CD4-positive, alpha-beta T cell treated with Interferon alpha-2 for 1 hour (primary cell): ENCODE measurements at places on chromosomes 5 and 9.

- DNase-seq: no peak
These were observed 45.7 kb downstream of the BHMT start for GRCh38 chr5:79157305-79157704.

- DNase-seq: no peak
These were observed 5.4 kb downstream of the KCNV2 start for GRCh38 chr9:2722715-2723114.

GRCh38 chr5:79990205-79990597 is 861 bp downstream of the MTX3 start:
- DNase-seq: peak; percentile 41

DNA sequence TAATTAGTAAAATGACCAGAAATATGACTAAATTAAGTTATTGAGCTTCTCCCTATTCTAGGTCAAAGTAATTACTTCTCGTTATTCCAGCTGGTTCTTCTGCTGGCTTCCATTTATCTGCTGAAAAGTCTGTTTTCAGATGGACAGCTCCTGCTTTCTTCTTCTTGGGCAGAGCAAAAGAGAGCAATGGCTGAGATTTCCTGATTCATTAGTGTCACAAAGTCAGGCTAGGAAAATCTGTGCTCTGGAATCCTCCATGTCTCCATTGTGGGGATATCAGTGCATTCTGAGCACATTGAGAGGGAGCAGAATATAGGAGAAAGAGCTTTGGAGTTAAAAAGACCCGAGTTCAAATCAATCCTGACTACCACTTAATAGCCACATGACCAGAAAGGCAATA is 33.7 kb upstream of the NRG2 start:
- no peak for DNase-seq

- DNase-seq: no peak
These were observed at the start of gene ATP10B for GRCh38 chr5:160852049-160852448. Gene ATP10B, minus strand, starts transcription at chr5:160852211. Its CDS starts 164,137 bp downstream, at chr5:160688074.

DNA sequence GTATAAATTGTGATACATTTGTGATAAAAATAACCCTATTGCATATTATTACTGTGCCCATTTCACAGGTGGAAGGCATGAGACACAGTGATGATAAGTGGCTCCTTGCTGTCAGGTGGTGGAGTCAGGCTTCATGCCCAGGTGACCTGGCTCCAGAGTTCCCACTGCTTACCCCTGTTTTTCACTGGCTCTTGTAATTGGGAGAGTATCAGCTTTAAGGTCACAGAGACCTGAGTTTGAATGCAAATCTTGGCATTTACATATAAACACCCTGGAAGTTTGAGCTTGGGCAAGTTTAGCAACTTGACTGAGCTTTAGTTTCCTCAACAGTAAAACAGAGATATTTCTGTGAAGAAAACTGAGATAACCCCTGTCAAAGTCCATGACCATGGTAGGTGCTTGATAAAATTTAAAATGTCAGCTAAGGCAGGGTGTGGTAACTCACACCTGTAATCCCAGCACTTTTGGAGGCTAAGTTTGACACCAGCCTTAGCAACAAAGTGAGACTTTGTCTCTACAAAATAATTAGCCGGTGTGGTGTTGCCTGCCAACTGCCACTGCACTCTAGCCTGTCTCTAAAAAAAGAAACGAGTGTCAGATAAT is 29.2 kb downstream of the MAT2B start:
- no peak for DNase-seq

- no peak for DNase-seq
These were observed 360.1 kb upstream of the PANK3 start for GRCh38 chr5:168939156-168939800.

DNA sequence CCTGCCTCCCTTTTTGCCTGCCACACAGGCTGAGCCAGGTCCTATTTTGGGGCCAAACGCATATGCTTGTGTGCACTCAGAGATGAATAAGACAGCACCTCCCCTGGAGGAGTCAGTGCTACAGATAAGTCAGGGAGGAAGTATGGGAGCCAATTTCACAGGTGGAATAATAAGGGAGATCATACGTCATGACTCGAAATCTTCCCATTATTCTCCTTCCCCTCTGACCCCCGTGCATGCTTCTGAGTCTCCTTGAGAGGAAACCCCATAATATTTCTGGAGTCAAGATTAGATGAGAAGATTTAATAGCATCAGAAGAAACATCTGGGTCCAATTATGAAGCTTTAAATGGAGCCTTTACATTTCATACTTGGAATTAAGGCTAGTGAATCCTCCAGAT is 15.1 kb upstream of the ZCCHC7 start:
- DNase-seq: no peak

DNA sequence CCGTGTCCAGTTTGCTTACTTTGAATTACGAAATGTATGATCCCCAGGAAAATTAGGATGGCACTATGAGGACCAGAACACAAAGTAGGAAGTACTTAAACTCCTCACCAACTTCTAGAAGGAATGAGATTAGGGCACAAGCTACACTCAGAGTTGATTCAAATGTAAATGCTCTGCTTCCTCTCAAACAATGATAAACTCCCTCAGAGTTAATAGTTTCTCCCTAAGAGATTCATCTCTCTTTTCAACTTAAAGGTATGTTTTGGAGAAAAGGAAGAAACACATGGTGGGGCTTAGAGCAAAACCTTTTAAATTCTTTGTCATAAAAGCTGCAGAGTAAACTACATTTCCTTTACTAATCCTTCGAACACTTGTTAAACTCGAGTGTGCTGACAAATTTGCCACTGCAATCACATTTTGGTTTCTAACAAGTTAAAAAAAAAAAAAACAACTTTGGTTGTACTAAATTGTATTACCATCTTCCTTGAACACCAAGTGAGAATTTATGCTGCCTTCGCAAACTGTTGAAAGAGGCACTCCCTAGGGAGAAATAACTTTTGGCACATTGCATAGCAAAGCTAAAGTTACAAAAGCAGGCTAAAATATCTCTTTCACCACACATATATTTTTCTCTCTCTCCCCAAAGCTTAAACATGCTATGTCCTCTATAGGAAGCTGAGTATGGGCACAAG is 66.6 kb downstream of the DENND1A start:
- no peak for DNase-seq

DNA sequence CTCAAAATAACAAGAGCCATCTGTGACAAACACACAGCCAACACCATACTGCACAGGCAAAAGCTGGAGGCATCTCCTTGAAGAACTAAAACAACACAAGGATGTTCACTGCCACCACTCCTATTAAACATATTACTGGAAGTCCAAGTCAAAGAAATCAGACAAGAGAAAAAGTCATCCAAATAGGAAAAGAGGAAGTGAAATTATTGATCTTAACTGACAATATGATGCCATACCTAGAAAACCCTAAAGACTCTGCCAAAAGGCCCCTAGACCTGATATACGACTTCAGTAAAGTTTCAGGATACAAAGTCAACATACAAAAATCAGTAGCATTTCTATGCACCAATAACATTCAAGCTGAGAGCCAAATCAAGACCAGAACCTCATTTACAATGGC is 30.0 kb upstream of the MACIR start:
- DNase-seq: no peak
